ENCODE measurements at places on chromosomes 3 and 15.

DNA sequence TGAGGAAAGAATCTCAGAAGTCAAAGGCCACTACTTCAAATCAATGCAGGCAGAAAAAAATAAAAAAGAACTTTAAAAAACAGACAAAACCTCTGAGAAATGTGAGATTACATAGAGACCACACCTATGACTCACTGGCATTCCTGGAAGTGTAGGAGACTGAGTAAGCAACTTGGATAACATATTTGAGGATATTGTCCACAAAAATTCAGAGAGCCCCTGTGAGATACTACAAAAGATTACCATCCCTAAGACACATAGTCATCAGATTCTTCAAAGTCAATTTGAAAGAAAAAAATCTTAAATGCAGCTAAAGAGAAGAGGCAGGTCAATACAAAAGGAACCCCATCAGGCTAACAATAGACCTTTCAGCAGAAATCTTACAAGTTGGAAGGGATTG, 887.3 kb downstream of the NTRK3 start:
- DNase-seq, result no peak

- peak; percentile 51 for DNase-seq
Observed at GRCh38 chr3:107117922-107118536, 259.2 kb upstream of the CCDC54 start.

DNA sequence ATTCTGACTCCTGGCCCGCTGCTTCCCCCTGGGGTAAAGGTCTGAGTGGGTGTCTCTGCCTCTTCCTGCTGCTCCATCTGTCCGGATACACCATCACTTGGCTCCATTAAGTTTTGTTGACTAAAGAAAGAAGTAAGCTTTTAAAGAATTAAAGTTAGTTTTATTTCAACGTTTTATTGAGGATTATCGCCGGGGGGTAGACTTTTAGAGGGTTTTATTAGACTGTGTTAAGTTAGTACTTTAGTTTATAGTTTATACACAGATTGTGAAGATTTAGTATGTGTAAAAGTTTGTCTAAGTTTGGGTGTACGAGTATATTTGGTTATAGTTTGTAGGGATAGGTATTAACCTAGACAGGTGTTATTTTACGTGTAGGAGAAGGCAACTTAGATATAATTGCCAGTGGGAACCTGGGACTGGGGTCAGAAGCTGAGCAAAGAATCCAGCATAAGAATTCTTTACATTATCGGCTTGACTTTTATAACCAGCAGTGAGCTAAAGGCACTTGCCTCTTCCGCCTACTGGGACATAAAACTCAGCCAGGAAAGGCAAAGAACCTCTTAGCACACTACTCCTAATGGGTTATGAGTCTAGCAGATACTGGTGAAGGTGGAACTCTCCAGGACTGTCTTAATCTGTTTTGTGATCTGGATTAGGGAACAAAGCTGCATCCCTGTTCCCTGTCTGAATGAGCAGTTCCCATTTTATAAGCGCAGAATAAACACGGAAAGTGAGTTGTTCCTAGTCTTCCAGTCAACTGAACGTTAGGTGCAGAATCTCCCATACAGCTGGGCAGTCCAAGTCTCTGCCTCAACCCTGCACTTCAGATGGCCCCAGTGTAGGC, 131.3 kb downstream of the FAM43A start:
- no peak for DNase-seq

- DNase-seq, result no peak
Observed at GRCh38 chr15:78000091-78000926, 77.2 kb downstream of the TBC1D2B start.

DNA sequence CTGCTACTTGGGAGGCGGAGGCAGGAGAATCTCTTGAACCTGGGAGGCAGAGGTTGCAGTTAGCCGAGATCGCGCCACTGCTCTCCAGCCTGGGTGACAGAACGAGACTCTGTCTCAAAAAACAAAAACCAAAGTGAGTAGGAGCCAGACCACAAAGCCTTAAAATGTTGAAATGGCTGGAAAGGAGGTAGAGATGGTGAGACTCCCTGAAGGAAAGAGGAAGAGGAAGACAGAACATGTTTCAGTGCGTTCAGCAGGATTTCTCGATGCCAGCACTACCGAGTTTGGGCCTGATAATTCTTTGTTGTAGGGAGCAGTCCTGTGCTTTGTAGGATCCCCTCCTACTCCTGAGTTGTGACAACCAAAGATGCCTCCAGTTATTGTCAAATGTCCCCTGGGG, 189.9 kb downstream of the AKAP13 start:
- DNase-seq, result no peak

DNA sequence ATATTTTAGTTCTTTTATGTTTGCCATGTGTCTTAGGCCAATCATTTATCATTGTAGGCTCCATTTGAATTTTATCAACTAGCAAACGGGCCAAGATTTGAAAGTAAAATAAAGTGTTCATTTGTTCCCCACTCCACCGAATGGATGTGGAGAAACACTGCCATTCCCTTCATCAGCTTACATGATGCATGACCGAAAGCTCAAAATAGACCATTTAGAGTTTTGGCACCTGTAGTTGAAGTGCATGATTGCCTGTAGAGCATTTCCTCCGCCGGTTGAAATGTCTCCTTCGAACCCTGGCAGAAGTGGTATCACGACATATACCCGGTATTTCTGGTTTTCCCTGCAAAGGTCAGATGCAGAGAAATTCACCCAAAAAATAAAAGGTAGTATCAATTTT, 165.6 kb downstream of the PLD1 start:
- DNase-seq, result no peak
